Lung microvascular endothelial cell (primary cell): ENCODE measurements at places on chromosomes 2 and 18. TPM values are rescaled to one million over a fixed set of nuclear protein-coding genes. Genes with fewer than 3 reads are reported as not detected.

GRCh38 chr2:208648368-208648767 lies 241.8 kb downstream of the PTH2R start:
- no peak for DNase-seq

GRCh38 chr2:75627902-75628504 lies 18.6 kb upstream of the MRPL19 start:
- peak; percentile 81 for DNase-seq

DNA sequence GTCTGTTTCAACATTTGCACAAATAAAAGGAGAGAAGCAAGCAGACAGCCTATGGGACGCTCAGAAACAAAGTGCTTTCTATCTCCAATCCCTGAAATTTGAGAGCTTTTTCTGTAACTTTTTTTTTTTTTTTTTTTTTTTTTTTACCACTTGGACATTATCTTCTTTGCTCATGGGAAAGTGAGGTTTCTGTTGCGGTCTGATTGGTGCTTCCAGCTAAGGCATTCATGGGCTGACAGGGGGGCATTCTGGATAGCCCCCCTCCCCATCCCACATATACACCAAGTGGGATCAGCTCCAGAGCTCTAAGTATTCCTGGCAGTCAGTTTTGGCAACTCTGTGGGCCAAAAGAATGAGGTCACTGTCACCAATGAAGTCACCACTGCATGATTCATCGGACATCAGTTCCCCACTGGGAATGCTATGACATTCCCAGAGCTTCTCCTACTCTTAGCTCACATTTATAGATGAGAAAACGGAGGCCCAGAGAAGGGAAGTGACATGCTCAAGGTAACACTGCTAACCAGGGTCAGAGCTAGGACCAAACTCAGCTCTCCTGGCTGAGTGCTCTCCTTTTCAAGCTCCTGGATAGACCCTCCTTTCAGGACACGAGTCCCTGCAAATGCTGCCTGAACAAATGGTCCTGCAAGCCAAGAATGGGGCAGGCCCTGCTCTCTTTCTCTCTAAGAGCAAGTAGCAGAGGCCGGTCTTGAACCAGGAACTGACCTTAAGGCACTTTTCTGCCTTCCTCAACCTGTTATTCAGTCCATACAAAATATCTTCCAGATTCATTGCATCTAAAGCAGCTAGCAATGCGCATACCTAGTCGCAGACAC lies 61.3 kb downstream of the TMEM247 start:
- peak; percentile 68 for DNase-seq

DNA sequence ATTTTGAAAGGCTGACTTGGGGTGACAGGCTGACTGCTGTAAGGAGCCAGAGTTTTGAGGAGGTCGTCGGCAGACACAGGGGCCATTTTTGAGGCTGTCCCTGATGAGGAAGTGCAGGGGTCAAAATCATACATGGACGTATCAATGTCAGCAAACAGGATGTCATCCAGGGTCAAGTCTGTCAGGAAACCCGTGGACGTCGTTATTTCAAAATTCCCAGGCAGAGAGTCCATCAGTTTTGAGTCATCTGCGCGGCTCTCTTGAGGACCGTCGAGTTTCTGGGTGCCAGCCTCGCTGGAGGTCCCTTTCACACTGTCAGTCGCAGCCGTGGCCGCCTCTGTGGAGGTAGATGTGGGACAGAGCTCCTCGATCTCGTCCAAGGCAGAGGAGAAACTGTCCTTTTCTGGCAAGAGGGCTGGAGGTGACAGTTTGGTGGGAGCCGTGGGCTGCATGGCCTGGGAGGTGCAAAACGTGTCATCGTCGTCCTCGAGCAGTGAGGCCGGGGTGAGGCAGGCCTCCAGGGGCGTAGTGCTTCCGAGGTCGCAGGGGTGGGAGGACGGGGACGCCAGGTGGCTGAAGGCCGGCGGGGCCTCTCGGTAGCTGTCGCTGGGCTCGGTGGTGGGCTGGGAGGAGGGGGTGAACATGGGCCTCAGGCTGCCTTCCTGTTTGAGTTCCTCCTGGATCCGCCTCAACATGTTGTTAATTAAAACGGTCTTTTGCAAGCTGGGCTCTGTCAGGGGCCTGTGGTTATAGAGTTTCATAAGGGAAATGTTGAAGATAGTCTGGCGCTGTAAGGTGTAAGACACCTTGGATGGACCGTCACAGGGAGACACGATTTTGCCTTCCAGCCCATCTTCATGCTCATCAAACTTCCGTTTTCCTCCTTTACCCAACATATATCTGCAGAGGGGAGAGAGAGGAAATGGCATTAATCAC lies 17.5 kb downstream of the SERTAD2 start:
- DNase-seq: peak; percentile 32

GRCh38 chr2:173427887-173428668 lies 73.4 kb downstream of the CDCA7 start:
- peak; percentile 15 for DNase-seq

The PIEZO2 gene
- total RNA-seq: 169 and 256 TPM in 2 replicates

The LYG2 gene
- total RNA-seq: not detected in 2 replicates

The MAP3K19 gene
- total RNA-seq: not detected in 2 replicates

The KCNF1 gene
- 3.5 and 4.0 TPM in 2 replicates for total RNA-seq
